ENCODE measurements at places on chromosomes 13 and 19.

- DNase-seq = no peak
These were observed 90.8 kb downstream of the SLC7A1 start for GRCh38 chr13:29504691-29505090.

DNA sequence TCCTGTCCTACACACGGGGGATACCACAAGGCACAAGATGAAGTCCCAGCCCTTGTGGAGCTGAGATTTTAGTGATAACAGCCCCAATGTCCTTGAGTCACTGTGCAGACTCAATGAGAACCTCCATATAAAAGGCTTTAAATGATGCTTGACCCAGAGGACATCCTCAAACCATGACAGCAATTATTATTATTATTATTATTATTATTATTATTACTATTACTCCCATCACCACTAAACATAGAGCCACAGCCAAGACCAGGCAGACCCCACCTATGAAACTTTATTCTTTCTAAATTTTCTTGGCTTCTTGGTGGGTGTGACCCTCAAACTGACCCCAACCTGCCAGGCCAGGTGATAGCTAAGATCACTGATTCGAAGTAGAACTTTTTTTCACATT lies 11.1 kb downstream of the C19orf47 start:
- DNase-seq = no peak

DNA sequence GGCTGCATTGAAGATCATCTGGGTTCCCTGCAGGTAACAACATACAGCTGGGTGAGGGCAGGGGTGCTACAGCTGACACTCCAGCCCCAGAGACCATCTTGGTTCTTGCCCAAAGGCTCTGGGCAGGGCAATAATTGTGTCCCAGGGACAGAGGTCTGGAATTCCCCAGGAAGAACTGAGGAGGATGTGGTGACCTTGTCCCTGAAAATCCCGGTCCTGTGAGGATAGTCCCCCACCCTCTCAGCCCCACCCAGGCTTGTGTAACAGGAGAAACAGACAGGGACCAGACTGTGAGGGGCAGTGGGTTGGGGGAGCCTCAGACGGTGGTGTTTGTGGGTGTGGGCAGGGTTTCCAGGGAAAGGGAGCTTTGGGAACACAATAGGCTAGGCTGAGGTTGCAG lies 63.5 kb downstream of the COLGALT1 start:
- no peak for DNase-seq

GRCh38 chr19:48997972-48998371 lies 4.3 kb downstream of the RUVBL2 start:
- peak; percentile 36 for DNase-seq

DNA sequence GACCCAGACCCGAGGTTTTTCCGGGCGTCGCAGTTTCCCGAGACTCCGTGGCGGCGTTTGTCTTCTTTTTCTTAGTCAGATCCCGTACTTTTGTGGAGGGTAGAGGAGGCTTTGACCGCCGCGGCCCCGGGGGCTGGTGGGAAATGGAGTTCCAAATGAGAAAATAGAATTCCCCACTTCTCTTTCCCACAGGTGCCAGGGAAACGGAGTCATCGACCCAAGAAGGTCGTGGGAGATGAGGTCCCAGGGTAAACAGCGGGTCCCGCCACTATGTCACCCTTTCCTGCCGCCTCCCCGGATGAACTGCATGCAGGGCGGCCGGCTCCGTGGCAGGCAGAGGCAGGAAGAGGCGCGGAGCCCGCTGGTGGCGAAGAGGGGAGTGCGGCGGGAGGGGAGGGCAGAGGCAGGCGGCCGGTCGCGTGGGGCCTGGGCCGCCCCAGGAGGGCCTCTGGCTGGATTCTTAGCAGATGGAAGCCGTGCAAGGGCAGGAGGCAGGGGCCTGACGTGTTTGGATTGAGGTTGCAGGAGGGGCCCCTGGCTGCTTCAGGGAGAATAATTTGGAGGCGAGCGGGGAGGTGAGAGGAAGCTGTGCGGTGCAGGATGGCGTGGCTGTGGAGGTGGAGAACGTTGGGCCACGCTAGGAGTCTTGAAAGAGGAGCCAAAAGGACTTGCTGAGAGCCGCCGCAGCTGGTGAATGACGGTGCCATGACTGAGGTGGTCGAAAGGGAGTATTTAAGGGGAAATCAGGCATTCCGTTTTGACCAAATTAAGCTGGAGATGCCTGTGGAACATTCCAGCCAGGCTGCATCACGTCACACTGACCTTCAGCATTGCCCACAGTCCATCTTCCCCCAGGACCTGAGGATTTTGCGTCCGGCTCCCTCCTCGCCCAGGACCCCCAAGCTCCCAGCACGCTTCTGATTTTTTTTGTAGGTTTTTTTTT lies 11.7 kb downstream of the CYTH2 start:
- peak; percentile 51 for DNase-seq

DNA sequence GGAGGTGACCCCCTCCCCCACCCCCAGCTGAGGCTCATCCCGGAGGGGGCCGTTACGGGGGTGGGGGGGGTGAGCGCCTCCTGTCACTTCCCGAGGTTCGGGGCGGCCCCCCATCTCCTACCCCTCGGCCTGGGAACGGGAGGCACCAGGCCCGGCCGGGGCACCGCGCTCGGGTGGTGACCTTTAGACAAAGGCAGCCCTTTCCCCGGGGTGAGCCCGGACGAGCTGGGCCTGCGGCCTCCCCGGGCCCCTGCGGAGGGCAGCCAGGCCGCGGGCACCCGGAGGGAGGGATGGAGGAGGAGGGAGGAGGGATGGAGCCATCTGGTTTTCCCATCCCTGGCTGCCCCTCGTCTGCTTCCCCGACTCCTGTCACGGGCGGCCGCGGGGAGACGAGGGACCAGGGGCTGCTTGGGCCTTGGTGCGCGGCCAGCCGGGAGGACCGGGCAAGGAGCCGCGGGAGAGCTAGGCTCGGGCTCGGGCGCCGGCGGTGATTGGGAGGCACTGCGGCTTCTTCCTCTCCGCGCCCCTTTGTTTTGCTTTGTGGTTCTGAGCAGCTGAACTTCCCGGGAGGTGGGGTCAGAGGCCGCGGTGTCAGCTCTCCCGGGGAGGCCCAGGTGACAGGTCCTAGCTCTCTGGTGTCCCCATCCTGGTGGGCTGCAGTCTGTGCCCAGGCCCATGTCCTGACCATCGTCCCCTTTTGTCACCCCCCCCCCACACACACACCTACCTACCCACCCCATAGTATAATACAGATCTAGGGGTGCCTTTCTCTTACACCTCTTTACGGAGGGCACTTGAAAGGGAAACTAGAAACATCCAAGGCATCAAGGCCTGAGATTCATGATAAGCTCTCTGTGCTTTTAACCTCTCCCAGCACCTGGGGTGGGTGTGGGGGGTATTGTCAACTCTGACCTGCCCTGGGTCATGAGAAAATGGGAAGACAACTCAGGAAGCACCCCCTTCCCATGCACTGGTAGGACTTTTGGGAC lies 1.3 kb downstream of the BICRA start:
- peak; percentile 40 for DNase-seq

DNA sequence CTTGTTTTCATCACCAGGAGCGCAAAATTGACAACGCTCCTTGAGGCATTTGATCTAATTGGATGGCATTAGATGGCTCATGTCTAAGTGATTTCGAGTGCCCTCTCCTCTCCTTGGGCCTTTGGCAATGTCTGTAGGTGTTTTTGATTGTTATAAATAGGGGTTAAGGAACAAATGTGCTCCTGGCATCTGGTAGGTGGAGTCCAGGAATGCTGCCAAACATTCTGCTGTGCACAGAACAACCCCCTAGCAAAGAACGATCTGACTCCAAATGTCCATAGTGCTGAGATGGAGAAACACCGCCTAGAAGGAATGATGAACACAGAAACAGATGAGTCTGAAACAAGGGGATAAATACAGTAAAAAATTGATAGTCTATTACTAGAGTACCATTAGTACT lies 68.0 kb upstream of the C1QTNF9B start:
- no peak for DNase-seq

- DNase-seq = no peak
These were observed 2130.9 kb upstream of the PCDH20 start for GRCh38 chr13:63546524-63546923.

- no peak for DNase-seq
These were observed 1.7 kb upstream of the SBK3 start for GRCh38 chr19:55546822-55547614.

DNA sequence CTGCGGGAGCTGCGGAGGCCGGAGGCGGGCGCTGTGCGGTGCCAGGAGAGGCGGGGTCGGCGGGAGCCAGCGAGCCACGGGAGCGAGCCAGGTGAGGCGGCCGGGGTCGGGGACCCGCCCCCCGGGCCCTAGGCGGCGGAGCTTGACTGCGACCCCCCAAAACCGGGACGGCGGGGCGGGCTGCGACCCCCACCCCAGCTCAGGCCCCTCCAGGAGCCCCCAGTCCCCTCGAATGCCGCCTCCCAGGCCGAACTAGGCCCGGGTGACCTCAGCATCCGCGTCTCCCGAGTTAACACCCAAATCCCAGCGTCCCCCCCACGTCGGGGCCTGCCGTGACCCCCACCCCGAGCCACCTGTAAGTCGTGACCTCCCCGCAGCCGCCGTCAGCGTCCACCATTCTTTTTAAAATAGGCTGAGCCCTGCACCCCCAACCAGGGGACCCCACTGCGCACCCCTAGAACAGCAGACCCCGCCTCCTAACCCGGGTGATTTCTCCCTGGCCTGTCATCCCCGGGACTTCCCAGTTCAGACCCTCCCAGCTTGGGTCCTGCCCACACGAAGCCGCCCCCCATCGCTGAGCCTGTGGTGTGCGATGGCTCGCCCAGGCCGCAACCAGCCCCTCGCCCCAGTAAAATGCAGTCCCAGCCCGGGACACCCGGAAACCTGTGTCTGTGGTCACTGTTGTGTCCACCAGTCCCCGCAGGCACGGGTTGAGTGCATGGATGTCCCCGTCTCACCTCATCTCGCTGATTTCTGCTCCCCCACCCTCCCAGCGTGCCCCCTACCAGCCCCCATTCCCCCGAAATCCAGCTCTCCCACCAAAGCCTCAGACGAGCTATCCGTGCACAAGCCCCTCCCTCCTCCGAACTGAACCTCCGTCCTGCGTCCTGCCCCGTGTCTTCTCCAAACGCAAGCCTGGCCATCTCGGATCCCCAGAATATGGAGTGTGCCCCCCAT lies 551 bp downstream of the FZR1 start:
- DNase-seq = no peak

DNA sequence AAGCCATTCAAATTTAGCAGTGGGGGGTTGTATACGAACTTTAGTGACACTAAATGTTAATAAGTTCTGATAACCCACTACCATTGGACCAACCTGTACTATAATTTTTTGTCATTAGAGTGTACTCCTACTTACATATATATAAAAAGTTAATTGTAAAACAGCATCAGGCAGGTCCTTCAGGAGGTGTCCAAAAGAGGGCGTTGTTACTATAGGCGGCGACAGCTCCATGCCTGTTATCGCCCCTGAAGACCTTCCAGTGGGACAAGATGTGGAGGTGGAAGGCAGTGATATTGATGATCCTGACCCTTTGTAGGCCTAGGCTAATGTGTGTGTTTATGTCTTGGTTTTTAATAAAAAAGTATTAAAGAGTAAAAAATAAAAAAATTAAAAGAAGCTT lies 27.5 kb downstream of the SPRYD7 start:
- DNase-seq = no peak

- no peak for DNase-seq
These were observed 446.4 kb downstream of the COG6 start for GRCh38 chr13:40101708-40102359.
